Thoracic aorta (tissue), 2 donors: ENCODE measurements at places on chromosomes 1 and 21. TPM values are rescaled to one million over a fixed set of nuclear protein-coding genes. Genes with fewer than 3 reads are reported as not detected.
A peak's percentile ranks its signal among the peaks of the same experiment; 100 is the strongest.

DNA sequence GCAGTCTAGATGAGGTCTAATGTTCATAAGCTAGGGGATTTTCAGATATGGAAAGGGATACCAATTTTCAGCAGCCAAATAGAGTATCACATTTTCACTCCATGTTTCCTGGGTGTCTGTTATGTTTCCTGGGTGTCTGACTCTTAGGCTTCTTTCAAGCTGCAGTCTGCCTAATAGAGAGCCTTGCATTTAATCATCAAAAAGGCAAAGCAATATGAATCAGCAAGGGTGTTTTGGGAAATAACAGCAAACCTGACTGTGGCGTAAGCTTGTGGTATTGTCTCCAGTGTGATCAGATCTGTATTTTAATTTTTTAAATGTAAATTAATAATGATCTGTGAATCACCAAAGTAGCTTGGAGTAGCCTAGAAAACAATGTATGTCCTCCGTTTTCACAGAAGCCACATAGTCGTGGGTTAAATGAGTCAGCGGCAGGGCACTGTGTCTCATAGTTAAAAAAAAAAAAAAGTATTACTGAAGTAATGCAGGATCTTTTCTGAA, 10.4 kb downstream of the LGALS8 start:
- H3K4me1 ChIP-seq: no peaks in the 10 kb centered on the region
- no peak for DNase-seq
- no peaks in the 10 kb centered on the region for H3K27me3 ChIP-seq
- no peak overlapping the region for H3K27ac ChIP-seq
- H3K36me3 ChIP-seq: peaks cover 10% of the 10 kb centered on the region

Gene PLEKHA6
- 5.1 TPM for total RNA-seq

DNA sequence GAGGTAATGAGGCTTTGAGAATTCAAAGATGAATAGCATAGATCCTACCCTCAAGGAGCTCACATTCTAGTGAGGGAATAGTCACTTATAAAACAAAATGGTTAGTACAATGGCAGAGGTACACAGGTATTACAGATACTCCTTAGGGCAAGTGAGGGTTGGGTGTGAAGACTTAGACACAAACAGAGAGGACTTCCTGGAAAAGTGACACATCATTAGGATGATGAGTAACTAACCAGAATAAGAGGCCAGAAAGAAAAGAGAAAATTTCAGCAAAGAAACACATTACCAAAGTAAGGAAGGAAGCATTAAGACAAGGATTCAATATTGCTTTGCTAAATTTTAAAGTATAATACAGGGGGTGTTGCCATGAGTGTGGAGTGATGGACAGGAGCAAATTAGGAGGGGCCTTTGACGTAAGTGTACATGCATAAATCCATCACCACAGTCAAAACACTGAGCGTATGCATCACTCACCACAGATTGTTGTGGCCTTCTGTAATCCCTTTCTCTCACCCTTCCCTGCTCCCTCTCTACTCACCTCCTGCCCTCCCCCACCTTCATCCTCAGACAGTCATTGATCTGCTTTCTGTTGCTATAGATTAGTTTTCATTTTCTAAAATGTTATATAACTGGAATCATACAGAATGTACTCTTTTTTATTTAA, 7.9 kb downstream of the CD53 start:
- H3K4me3 ChIP-seq: no peak overlapping the region
- DNase-seq: no peak
- no peaks in the 10 kb centered on the region for H3K4me1 ChIP-seq
- H3K36me3 ChIP-seq: no peaks in the 10 kb centered on the region
- no peaks in the 10 kb centered on the region for H3K27me3 ChIP-seq

GRCh38 chr1:175072099-175072951, 4.7 kb downstream of the TNN start:
- peaks cover 9% of the 10 kb centered on the region for H3K4me1 ChIP-seq
- no peaks in the 10 kb centered on the region for H3K36me3 ChIP-seq
- DNase-seq: no peak

Gene USP16
- 38.9 TPM for total RNA-seq

DNA sequence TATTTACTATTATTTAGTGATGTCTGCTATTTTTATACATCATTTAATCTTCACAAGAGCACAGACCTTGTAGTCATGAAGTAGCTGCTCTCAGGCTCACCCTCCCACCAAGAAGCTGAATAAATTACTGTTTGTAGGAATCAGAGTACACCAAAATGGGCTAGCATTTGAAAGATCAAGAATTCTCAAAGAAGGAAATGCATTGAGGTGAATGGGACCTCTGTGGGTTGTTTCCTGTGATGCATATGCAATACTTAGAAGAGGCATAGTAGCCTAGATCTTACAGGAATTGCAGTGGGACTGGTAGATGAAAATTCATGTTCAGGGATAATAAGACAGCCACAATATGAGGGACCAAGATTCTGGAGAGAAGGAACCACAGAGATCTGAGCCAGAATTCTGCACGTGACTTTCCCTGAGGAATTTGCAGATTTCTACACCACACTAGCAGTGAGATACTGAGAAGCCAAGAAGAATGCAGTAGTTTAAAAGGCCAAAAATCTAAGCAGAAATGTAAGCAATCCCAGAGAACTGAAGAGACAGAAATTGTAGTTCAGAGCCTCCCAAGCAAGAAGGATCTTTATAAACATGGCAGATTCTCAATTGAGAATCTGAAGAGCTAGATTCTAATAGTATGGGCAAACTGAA, 307.0 kb downstream of the ST6GALNAC3 start:
- H3K36me3 ChIP-seq: no peaks in the 10 kb centered on the region
- H3K4me1 ChIP-seq: peaks cover 2% of the 10 kb centered on the region
- H3K27me3 ChIP-seq: no peaks in the 10 kb centered on the region
- no peak overlapping the region for H3K27ac ChIP-seq
- DNase-seq: no peak

DNA sequence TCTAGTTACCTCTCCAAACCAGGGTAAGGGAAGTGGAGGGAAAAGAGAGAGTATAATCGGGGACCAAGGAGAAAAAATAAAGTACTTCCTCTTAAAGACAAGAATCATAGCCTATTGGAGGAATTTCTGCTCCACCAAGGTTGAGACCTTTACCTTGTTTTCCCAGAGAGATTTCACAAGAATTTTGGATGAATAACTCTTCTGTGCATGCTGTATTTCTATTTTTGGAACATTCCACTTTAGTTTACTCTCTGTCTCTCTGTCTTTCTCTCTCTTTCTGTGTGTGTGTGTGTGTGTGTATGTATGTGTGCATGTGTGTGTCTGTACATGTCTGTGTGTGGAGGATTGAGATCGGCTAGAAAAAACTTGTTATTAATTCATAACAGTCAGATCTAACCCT, 318.4 kb upstream of the RGS18 start:
- no peak for DNase-seq
- no peak overlapping the region for H3K27ac ChIP-seq
- H3K4me1 ChIP-seq: no peaks in the 10 kb centered on the region
- no peaks in the 10 kb centered on the region for H3K27me3 ChIP-seq

GRCh38 chr21:36914244-36915013, 52.0 kb downstream of the HLCS start:
- no peaks in the 10 kb centered on the region for H3K4me1 ChIP-seq
- no peaks in the 10 kb centered on the region for H3K27me3 ChIP-seq
- H3K27ac ChIP-seq: no peak overlapping the region
- DNase-seq: no peak

GRCh38 chr1:197982256-197982655, 65.1 kb downstream of the LHX9 start:
- no peaks in the 10 kb centered on the region for H3K4me1 ChIP-seq
- H3K36me3 ChIP-seq: no peaks in the 10 kb centered on the region
- no peaks in the 10 kb centered on the region for H3K27me3 ChIP-seq
- DNase-seq: no peak
- no peak overlapping the region for H3K27ac ChIP-seq

- no peak overlapping the region for H3K4me3 ChIP-seq
- no peaks in the 10 kb centered on the region for H3K27me3 ChIP-seq
- no peak for DNase-seq
Measured at GRCh38 chr1:20705203-20705755, 12.5 kb downstream of the KIF17 start.

GRCh38 chr1:40818264-40818961, 34.8 kb downstream of the KCNQ4 start:
- H3K4me3 ChIP-seq: peak overlapping the region; percentile 56
- no peak for DNase-seq
- H3K27ac ChIP-seq: no peak overlapping the region
- H3K4me1 ChIP-seq: peaks cover 29% of the 10 kb centered on the region
- H3K27me3 ChIP-seq: no peaks in the 10 kb centered on the region

DNA sequence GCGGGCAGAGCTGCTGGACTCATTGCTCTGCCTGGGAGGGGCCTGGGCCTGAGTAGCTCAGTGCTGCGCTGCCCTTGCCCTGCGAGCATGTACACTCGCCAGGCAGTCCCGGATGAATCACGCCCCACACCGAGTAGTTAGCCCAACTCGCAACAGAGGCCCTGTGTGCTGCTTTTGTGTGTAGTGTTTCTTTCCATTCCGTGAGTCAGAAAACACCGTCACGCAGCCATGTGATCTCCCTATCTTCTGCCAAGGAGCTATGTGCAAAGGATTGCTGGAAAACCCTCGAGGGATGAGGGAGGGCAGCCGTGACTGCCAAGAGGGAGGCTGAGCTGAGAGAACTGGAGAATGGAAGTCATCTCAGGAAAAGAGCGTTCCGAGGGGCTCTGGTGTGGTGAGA, 37.3 kb downstream of the NENF start:
- peak overlapping the region; percentile 44 for H3K4me3 ChIP-seq
- peaks cover 26% of the 10 kb centered on the region for H3K4me1 ChIP-seq
- no peaks in the 10 kb centered on the region for H3K36me3 ChIP-seq
- peak overlapping the region; percentile 72 for H3K27ac ChIP-seq
- DNase-seq: peak; percentile 90

Gene PADI1
- total RNA-seq: not detected

DNA sequence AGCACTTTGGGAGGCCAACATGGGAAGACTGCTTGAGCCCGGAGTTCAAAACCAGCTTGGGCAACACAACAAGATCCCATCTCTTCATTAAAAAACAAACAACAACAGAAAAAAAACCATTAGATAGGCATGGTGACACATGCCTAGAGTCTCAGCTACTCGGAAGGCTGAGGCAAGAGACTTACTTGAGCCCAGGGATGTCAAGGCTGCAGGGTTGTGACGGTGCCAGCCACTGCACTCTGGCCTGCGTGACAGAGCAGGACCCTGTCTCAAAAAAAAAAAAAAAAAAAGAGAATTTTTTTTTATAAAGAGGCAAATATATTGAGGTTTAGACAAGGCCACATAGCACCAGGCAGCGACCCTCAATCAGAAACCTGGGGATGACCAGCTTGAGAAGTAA, 62.7 kb downstream of the HSF2BP start:
- H3K27ac ChIP-seq: no peak overlapping the region
- no peaks in the 10 kb centered on the region for H3K27me3 ChIP-seq
- no peaks in the 10 kb centered on the region for H3K4me1 ChIP-seq
- no peak for DNase-seq

DNA sequence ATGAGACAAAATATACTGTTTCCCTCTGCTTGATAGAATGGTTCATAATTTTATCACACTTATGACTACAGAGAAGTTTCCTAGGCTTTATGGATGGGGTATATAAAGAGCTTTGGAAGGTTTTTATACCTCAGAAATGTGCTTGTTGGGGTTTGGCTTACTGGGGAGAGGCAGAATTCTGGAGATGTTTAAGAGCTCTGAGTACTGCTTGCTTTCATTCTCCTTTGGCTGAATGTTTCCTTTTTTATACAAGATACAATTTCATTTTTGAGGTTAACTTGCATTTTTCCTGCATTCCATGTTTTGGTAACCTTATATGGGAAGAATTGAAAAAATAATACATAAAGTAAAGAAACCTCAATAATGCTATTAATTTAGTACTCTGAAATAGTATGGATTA, 157.7 kb upstream of the COL11A1 start:
- no peaks in the 10 kb centered on the region for H3K27me3 ChIP-seq
- H3K36me3 ChIP-seq: no peaks in the 10 kb centered on the region
- H3K4me3 ChIP-seq: no peak overlapping the region
- no peak overlapping the region for H3K27ac ChIP-seq
- no peak for DNase-seq

GRCh38 chr1:7426780-7427604, 344.1 kb upstream of the VAMP3 start:
- H3K27ac ChIP-seq: no peak overlapping the region
- H3K27me3 ChIP-seq: no peaks in the 10 kb centered on the region
- DNase-seq: no peak
- H3K4me3 ChIP-seq: no peak overlapping the region
- no peaks in the 10 kb centered on the region for H3K4me1 ChIP-seq

DNA sequence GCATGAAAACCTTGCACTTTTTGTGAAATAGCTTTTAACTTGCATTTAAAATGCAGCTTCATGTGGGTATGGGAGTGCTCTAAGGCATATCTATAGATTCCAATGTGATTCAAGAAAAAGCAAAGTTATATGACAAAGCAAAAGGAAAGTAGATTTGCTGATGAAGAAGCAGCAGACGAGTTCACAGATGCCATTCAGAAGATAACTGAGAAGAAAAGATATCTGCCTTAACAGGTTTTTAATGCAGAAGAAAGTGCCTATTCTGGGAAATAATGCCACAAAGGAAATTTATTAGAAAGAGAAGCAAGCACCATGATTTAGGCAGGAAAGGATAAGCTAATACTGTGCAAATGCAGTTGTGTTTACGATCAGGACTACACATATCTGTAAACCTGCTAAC, 68.1 kb downstream of the PHTF1 start:
- no peak for DNase-seq
- H3K36me3 ChIP-seq: no peaks in the 10 kb centered on the region
- H3K4me1 ChIP-seq: no peaks in the 10 kb centered on the region
- H3K27me3 ChIP-seq: no peaks in the 10 kb centered on the region

DNA sequence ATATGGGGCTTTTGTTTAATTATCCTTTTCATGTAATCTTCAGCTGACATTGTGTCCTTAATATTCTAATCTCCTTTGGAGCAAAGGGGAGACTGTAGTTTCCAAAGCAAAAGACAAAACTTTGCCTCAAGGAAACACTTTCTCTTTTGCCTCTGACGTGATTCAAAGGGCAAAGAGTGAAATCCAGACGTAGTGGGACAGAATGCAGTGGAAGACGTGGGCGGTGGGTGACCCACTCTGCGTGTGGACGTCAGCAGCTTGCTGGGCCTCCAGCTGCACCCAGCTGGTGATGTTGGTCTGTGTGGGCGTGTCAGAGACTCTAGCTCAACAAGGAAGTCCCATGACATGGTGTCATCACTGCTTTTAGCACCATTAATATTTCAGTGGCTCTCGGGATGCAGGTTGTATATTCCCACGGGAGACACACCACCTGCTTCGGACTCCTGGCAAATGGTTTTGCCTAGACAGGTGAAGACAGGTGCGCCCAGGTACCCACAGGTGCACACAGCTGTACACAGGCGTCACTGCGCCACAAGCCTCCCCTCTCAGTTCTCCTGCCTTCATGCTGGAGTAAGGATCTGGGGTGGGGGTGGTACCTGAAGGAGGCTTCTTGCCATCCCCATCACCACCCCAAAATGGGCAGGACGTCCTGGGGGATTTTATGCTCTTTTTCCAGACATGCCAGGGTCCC, 292.1 kb upstream of the VAMP3 start:
- no peak overlapping the region for H3K4me3 ChIP-seq
- H3K27ac ChIP-seq: no peak overlapping the region
- H3K36me3 ChIP-seq: no peaks in the 10 kb centered on the region
- DNase-seq: no peak
- H3K4me1 ChIP-seq: no peaks in the 10 kb centered on the region

- no peak overlapping the region for H3K27ac ChIP-seq
- no peaks in the 10 kb centered on the region for H3K27me3 ChIP-seq
- H3K4me3 ChIP-seq: no peak overlapping the region
Measured at GRCh38 chr1:156654700-156655099, 12.8 kb downstream of the BCAN start.
